ENCODE measurements at places on chromosomes 3 and 15. TPM values are rescaled to one million over a fixed set of nuclear protein-coding genes. Genes with fewer than 3 reads are reported as not detected.

GRCh38 chr3:122974764-122975162 lies 52.8 kb downstream of the SEMA5B start:
- H3K4me1 ChIP-seq = no peaks in the 10 kb centered on the region
- no peak for DNase-seq
- no peaks in the 10 kb centered on the region for H3K27me3 ChIP-seq
- H3K4me3 ChIP-seq = no peak overlapping the region

The LRRC2 gene
- 2.3 TPM for total RNA-seq

- no peaks in the 10 kb centered on the region for H3K4me1 ChIP-seq
- no peaks in the 10 kb centered on the region for H3K36me3 ChIP-seq
- no peak overlapping the region for H3K27ac ChIP-seq
- H3K27me3 ChIP-seq = no peaks in the 10 kb centered on the region
Measured at GRCh38 chr3:175212896-175213295, 353.8 kb downstream of the NAALADL2 start.

The MCF2L2 gene
- total RNA-seq = not detected

- no peak overlapping the region for H3K27ac ChIP-seq
- H3K27me3 ChIP-seq = no peaks in the 10 kb centered on the region
- DNase-seq = no peak
- H3K36me3 ChIP-seq = no peaks in the 10 kb centered on the region
- H3K4me1 ChIP-seq = peaks cover 7% of the 10 kb centered on the region
Measured at GRCh38 chr15:63185206-63185605, 4.2 kb upstream of the RAB8B start.

DNA sequence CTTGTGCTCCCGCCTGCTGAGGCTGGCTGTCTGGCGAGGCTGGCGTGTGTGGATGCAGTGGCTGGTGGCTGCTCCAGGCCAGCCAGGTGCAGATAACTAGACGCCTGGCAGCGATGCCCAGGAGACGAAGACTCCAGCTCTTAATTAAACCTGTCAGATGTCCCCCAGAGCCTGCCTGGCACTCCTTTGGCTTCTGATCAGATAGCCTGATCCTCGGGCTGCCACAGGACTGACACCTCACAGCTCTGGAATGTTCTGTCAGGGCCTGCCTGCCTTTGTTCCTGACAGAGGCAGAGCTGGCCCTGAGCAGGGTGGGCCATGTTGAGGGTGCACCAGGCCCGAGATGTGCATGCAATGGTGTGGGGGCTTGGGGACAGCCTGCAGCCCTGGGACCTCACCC lies 36.5 kb downstream of the PLXNA1 start:
- no peak overlapping the region for H3K4me3 ChIP-seq
- no peak for DNase-seq
- H3K36me3 ChIP-seq = peaks cover 9% of the 10 kb centered on the region

- no peaks in the 10 kb centered on the region for H3K36me3 ChIP-seq
- no peak overlapping the region for H3K27ac ChIP-seq
- H3K4me1 ChIP-seq = no peaks in the 10 kb centered on the region
Measured at GRCh38 chr3:179297971-179298725, 24.7 kb upstream of the ZNF639 start.

The KBTBD13 gene
- total RNA-seq = not detected

The SEMA3F gene
- 25.4 TPM for total RNA-seq

- no peaks in the 10 kb centered on the region for H3K36me3 ChIP-seq
- no peaks in the 10 kb centered on the region for H3K27me3 ChIP-seq
- no peak overlapping the region for H3K27ac ChIP-seq
- H3K4me3 ChIP-seq = no peak overlapping the region
Measured at GRCh38 chr3:40337136-40338108, 27.9 kb downstream of the EIF1B start.

The EFHB gene
- not detected for total RNA-seq

The PARP15 gene
- total RNA-seq = not detected

The TUSC7 gene
- not detected for total RNA-seq

DNA sequence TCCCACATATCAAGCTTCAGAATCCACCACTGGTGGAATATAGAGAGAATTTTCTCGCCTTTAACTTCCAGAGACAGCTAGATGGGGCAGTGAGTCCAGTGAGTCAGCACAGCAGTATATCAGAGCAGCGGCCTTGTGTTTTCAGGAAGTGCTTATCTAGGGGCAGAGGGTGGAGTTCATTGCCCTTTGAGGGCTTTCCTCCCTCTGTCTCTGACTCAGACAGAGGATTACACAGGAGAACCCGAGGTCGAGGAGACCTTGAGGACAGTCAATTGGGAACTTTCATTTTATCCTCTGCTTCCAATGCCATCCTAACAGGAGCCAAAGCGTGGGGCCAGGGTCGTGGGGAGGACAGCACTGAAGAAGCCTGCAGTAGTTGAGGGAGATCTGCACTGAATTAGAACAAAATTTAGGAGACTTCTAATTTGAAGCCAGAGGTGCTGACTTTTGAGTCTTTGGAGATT lies 109.6 kb upstream of the UMPS start:
- H3K4me3 ChIP-seq = no peak overlapping the region
- peak overlapping the region; percentile 54 for H3K27ac ChIP-seq
- peaks cover 52% of the 10 kb centered on the region for H3K4me1 ChIP-seq
- no peaks in the 10 kb centered on the region for H3K36me3 ChIP-seq

GRCh38 chr3:148992027-148992634 lies 791 bp downstream of the GYG1 start:
- no peaks in the 10 kb centered on the region for H3K27me3 ChIP-seq
- no peaks in the 10 kb centered on the region for H3K36me3 ChIP-seq
- H3K4me3 ChIP-seq = peak overlapping the region; percentile 90
- H3K4me1 ChIP-seq = peaks cover 13% of the 10 kb centered on the region
- peak overlapping the region; percentile 84 for H3K27ac ChIP-seq
- DNase-seq = peak; percentile 61

The KIF7 gene
- 2.1 TPM for total RNA-seq

The DNAJA4 gene
- 8.0 TPM for total RNA-seq

The HES1 gene
- 28.5 TPM for total RNA-seq

DNA sequence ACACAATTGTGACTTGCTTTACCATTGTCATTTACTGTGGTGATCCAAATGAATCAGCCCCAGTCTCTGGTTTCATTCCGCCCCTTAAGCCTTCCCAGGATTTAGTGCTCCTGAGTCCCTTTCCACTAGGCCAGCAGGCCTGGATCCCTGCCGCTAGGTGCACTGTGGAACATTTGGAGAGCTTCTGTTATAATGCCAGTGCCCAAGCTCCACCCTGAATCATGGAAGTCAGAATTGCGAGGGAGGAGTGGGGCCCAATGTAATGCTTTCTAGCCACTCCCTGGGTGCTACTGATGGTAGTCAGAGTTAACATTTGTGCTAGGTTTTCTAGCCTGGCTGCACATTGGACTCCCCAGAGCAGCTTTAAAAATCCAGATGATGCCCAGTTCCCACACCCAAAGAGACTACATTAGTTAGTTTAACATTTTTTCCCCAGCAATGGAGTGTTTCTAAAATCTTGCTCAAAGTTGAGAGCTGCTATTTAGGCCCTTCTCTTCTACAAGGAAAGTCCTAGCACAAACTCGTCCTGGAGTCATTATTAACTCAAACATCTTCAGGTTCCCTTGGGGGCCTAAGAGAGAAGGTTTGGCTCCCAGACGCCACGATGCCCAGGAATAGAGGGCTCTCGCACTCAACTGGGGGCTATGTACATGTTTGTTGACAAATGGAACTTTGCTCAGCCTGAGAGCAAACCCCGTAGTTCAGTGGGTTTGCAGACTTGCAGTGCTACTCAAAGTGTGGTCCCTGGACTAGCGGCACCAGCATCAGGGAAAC lies 366.7 kb upstream of the PROK2 start:
- H3K4me3 ChIP-seq = no peak overlapping the region
- H3K36me3 ChIP-seq = no peaks in the 10 kb centered on the region
- H3K27ac ChIP-seq = peak overlapping the region; percentile 63

GRCh38 chr3:88321363-88322050 lies 171.7 kb downstream of the C3orf38 start:
- H3K27ac ChIP-seq = no peak overlapping the region
- DNase-seq = no peak
- H3K36me3 ChIP-seq = no peaks in the 10 kb centered on the region
- no peaks in the 10 kb centered on the region for H3K4me1 ChIP-seq

The LARP6 gene
- total RNA-seq = 20.0 TPM

- no peak overlapping the region for H3K27ac ChIP-seq
- H3K27me3 ChIP-seq = no peaks in the 10 kb centered on the region
- no peak overlapping the region for H3K4me3 ChIP-seq
- H3K4me1 ChIP-seq = no peaks in the 10 kb centered on the region
- no peaks in the 10 kb centered on the region for H3K36me3 ChIP-seq
Measured at GRCh38 chr3:182364723-182365650, 428.3 kb upstream of the ATP11B start.

DNA sequence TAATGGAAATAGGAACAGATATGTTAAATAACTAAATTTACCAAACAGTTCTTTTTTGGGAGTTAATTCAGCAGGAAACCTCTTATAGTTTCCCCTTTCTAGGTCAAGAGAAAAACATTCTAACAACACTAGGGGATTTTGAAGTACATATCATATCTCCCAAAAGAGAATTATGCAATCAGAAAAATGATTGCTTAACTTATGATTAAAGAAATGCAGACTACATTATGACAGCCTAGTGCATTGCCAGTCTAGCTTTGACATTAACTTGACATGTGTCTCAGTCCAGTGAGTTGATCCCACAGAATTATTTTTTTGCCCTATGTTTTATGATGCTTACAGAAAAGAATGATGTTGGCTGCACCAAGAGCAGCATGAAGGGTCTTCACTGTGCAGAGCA lies 31.7 kb upstream of the NPHP3 start:
- H3K4me3 ChIP-seq = no peak overlapping the region
- H3K36me3 ChIP-seq = no peaks in the 10 kb centered on the region
- no peak for DNase-seq
- no peaks in the 10 kb centered on the region for H3K4me1 ChIP-seq
- H3K27ac ChIP-seq = no peak overlapping the region
- no peaks in the 10 kb centered on the region for H3K27me3 ChIP-seq

GRCh38 chr3:183911087-183911486 lies 26.4 kb upstream of the PARL start:
- H3K4me3 ChIP-seq = no peak overlapping the region
- no peaks in the 10 kb centered on the region for H3K36me3 ChIP-seq
- no peak overlapping the region for H3K27ac ChIP-seq
- H3K27me3 ChIP-seq = no peaks in the 10 kb centered on the region
- DNase-seq = no peak
- no peaks in the 10 kb centered on the region for H3K4me1 ChIP-seq

The TIGIT gene
- not detected for total RNA-seq

DNA sequence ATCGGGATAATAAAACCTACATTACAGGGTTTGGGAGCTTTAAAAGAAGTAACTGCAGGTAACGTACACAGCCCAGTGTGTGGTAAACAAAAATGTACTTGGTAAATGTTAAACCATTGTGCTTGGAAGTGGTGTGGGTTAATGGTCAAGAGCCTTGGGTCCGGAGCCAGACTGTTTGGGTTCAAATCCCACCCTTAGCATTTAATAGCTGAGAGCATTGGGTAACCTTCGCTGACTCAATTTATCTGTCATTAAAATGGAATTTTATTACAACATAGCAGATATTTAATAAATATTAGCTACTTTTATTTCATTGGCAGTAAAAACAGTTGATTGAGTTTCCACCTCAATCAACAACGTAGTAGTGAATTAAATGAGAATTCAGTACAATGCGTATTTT lies 1.5 kb downstream of the FSTL1 start:
- no peak overlapping the region for H3K4me3 ChIP-seq
- H3K27ac ChIP-seq = no peak overlapping the region
- peaks cover 14% of the 10 kb centered on the region for H3K4me1 ChIP-seq

DNA sequence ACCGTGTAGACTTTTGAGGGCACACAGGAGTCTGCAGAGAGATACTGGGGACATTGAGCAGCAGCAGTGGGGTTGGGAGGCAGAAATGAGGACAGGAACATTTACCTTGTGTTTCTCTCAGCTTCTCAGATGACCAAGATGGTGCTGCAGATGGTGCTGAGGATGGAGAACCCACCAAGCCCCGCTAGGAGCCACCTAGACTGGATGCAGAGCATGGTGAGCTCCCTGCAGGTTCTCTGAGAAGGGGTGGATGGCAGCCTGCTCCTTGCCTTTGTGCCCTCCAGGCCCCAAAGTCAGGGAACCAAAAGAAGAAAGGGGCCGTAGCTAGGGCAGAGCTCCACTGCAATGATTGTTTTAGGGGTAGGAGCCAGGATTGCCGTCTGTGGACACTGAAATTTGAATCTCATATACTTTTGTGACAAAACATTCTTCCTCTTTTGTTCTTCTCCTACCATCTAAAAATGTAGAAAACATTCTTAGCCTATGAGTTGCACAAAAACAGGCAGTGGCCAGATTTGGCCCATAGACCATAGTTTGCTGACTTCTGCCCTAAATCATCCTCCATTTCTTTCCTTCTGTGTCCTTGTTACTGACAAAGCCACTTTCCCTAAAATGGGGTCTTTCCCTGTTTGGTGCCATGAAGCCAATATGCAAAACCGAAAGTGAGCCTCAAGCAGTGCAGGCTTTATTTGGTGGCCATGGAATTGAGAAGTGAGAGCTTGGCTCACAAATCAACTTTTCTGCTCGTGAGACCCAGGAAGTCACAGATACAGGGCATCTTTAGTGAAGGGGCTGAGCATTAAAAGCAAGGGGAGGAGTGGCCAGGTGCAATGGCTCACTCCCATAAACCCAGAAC lies 11.9 kb upstream of the MUC20 start:
- no peak overlapping the region for H3K4me3 ChIP-seq
- no peaks in the 10 kb centered on the region for H3K27me3 ChIP-seq
- no peak overlapping the region for H3K27ac ChIP-seq
- H3K4me1 ChIP-seq = no peaks in the 10 kb centered on the region
- no peaks in the 10 kb centered on the region for H3K36me3 ChIP-seq

DNA sequence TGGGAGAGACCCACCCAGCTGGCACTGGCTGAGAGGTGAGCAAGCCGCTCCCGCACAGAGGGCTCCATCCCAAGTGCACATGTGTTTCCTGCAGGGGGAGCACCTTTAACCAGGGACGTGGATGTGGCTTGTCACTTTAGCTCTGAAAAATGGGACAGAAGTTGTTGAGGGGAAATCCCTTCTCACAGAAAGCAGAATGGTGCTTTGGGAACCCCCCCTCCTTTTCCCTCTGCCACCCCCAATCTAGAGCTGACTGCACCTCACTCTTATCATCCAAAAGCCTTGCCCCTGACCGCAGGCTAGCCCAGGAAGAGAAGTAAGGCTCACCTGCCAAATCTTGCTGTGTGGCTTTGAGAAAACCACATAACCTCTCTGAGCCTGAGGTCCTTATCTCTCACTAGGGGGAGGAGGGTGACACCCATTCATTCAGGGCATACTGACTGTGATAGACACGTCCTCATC lies 77.9 kb downstream of the RPN1 start:
- H3K4me1 ChIP-seq = no peaks in the 10 kb centered on the region
- no peak for DNase-seq
- H3K27me3 ChIP-seq = no peaks in the 10 kb centered on the region

DNA sequence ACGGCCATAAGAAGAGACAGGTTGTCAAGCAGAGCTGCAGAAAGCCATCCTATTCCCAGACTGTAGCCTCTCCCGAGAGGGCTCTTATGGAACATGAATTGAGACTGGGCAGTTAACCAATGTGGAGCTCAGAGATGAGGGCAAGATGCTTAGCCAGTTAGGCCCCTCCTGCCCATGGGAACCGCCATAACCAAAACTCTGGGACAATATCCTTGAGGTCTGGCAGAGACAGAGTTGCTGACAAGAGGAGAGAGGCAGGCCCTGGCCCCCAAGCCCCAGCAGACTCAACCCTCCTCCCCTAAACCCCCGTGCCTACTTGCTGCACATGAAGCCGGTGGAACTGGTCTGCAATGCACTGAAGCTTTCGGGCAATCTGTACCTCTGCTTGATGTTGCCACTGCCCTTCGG lies 4.8 kb downstream of the BMF start:
- peak overlapping the region; percentile 84 for H3K27ac ChIP-seq
- no peaks in the 10 kb centered on the region for H3K36me3 ChIP-seq
- no peak for DNase-seq

The ARPP19 gene
- 65.4 TPM for total RNA-seq
